ENCODE measurements at places on chromosomes 3 and 15.
A peak's percentile ranks its signal among the peaks of the same experiment; 100 is the strongest.

GRCh38 chr3:17799312-17799711 is 56.9 kb upstream of the TBC1D5 start:
- DNase-seq, result no peak

GRCh38 chr3:67564008-67564407 is 90.4 kb downstream of the SUCLG2 start:
- no peak for DNase-seq

DNA sequence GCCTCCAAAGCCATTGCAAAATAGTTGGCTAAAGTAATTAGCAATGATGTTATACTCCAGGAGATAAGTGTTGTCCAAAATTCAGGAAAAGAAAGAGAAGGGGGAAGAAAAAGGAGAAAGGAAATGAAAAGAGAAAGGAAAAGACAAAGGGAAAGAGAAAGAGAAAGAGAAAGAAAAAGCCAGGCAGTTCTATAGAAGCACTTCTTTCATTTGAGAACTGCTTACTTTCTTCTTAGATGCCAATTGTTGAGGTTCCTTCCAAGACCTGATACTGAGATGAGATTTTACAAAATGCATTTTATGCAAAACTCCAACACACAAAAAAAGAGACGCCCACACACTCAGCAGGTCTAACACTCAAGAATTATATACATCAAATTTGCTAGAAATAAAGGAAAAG is 298.4 kb downstream of the KCNH8 start:
- no peak for DNase-seq

DNA sequence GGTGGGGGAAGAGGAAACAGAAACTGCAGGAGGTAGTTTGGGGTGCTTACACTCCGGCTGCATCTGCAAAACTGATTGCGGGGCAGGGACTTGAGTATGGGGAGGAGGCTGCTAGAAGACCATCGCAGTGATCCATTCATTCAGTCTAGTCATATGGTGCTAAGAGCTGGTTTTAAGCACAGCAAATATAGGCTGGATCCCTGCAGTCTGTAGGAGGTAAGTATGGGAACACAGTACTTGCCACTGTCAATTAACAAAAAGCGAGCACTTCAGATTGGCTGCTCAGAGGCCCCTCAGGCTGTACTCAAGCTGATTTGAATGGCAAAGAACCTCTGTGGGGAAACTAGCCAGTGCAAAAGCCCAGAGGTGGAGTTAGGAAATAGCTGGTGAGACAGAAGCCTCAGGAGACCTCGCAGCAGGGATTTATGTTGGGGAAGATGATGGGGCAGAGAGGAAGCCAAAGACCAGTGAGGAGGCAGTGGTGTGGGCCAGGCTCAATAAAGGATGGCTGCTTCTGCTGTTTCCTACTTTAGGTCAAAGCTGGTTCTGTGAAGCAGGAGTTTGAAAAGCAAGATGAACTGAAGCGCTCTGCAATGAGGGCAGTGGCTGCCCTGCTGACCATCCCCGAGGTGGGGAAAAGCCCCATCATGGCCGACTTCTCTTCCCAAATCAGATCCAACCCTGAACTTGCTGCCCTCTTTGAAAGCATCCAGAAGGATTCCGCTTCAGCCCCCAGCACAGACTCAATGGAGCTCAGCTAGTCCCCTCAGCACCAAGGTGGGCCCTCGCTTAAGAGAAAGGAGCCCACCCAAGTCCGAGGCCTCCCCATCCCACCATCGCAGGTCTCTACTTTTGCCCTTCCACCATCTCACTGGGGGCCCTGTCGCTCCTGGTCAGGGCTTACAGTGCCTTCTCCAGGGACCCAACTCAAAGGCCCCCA is 7.9 kb downstream of the RPL32 start:
- DNase-seq, result no peak

DNA sequence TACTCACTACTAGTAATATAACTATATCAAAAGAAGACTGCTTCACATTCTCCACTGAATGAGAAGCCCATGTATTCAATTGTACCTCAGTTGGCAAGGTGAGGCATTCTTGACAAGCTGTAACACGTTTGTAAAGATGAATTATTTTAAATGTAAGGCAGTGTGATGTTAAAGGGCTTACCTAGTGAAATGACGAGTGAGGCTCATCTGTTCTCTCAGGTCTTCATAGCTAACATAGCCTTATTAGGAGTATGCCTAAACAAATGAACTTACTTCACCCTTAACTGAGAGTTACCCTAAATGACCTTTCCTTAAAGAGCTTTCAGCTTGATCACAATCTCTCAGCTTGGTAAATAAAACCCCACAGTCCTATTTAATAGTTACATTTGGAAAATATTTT is 127.3 kb downstream of the FEZF2 start:
- DNase-seq, result no peak

GRCh38 chr15:47975427-47975826 is 145.4 kb upstream of the SLC24A5 start:
- no peak for DNase-seq

DNA sequence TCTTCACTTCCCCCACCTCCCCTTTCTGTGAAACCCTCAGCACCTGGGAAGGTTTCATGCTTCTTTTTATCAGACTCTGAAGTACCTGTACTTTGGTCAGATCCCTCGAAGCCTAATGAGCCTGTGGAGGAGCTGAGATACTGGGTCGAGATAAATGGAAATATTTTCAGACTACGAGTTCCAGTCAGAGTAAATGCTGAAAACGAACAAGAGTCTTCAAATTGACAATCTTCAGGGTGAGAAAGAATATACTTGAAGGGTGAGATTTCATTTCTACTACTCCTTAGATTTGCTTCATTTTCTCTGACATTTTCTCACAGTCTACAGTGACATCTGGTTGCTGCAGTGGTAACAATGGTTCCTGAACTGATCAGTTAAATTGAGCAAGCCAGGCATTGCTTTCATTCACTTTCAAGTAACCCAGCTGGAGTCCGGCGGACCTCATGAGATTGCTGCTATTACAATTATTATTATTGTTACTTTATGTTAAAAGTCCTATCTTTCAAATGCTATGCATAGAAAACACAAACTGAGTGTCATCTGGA is 337.2 kb downstream of the VGLL3 start:
- DNase-seq, result no peak

DNA sequence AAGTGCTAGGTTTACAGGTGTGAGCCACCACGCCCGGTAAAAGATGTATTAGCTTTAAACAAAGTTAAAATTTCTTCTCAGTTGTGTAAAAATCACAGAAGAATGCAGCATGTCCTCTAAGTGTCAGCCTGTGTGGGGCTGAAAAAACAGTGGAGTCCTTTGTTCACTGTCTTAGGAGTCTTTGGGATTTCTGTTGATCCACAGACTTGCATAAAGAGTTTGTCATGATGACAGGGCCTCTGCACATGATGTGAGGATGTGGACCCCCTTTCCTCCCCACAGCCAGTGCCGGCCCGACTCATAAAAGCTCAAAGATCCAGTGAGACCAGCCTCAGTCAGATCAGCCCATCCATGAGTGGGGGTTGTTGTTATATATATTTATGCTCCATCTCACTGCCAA is 49.0 kb upstream of the GOLGA8J start:
- no peak for DNase-seq

DNA sequence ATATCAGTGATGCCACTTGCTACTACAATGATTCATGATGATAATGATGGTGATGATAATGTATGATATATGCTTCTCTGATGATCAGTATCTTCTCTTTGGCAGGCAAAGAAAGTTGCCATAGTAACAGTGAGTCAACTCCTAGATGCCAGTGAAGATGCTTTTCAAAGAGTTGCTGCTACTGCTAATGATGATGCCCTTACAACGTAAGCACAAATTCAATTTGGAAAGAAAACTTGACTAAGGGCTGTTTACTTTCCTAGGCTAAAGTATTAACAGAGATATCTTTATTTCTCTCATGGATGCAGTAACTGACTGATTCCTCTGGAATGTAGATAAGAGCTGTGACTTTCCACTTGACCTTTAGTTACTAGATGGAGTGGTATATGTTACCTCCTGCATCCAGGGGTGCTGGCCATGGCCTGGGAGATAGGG is 27.8 kb downstream of the ADGRG7 start:
- DNase-seq, result no peak

DNA sequence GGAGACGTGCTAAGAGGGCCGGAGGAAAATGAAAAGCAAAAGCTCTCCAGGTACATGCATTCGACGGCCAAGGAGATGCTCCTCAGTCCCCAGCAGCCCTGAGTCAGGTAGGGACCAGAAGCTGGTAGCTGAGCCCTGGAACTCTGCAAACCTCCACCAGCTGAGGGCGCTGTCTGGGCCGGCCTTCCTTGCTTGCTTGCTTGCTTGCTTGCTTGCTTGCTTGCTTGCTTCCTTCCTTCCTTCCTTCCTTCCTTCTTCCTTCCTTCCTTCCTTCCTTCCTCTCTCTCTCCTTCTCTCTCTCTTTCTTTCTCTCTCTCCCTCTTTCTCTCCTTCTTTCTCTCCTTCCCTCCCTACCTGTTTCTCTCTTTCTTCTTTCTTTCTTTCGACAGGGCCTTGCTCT is 94.6 kb upstream of the RASGRF1 start:
- peak; percentile 23 for DNase-seq

- no peak for DNase-seq
These were observed 44.4 kb downstream of the PAQR5 start for GRCh38 chr15:69343133-69343532.

DNA sequence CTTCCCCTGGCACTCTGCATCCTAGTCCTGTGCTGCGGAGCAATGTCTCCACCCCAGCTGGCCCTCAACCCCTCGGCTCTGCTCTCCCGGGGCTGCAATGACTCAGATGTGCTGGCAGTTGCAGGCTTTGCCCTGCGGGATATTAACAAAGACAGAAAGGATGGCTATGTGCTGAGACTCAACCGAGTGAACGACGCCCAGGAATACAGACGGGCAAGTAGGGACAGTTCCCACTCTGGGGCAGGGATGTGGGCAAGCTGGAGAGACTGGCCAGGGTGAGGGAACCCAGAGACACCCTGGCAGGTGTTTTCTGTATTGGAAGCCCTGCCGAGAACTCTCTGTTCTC is 247 bp downstream of the FETUB start:
- no peak for DNase-seq

DNA sequence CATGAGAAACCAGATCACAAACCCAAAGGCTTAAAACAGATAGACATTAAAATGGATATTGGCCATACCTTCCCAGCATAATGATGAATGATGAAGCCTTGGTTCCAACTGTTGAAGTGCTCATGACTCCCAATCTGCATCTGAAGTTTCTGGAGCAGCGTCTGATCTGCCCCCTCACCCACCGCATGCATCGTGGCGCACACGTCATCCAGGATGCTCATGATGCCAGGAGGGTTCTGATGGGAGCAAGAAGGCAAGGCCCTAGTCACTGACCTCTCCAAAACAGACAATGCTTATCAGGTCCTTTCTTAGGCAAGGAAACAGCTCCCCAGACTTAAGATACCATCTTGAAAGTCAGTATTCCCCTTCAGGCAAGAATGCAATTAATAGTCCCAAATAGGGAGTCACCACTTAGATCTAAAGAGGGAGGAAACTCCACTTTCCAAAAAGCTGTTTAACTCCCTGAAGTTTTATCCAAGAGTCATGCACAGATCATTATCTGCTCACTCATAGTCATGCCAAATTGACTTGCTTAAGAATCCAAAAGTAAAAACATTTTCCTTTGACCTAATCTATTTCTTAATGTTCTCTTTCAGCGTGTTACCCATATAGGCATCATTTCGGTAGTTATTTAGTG is 2.1 kb downstream of the LDHAL6B start:
- DNase-seq, result no peak

GRCh38 chr3:174821477-174821876 is 37.7 kb upstream of the NAALADL2 start:
- no peak for DNase-seq

DNA sequence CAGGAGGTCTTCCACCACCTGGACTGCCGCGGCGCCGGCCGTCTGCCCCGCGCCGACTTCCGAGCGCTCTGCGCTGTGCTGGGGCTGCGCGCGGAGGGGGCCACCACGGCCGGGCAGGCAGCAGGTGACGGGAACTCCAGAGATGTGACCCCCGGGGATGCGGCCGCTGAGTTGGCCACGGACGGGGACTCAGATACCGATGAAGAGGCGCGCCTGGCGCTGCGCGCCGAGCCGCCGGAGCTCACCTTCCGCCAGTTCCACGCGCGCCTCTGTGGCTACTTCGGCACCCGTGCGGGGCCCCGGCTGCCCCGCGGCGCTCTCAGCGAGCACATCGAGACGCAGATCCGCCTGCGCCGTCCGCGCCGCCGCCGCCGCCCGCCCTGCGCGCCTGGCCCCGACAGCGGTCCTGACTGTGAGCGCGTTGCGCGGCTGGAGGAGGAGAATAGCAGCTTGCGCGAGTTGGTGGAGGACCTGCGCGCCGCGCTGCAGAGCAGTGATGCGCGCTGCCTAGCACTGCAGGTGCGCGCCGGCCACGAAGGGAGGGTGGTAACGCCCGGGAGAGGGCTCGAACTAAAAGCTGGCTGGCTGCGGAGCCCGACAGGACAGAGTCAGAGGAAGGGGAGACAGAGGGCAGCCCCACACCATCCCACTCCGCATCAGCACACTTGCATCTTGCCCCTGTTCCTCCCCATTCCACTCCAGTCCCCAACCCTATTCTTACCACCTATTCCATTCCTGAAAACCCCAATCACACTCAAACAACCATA is 885 bp downstream of the EFCC1 start:
- DNase-seq, result no peak

DNA sequence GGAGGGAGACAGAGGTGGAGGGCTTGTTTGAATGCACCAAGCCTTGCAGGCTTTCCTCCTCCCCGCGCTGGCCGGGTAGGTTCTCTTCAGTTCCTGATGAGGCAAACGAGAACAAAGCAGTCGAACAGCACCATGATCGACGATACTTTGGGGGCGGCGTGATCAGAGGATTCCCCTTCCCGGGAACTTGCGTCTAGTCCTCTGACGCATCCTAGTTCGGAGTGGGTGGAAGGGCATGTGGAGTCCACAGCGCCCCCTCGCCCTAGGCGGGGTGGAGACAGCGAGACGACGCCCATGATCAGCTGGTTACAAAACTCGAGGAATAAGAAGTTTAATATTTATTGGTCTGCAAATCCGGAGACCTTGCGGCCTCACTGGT is 452 bp upstream of the SV2B start:
- DNase-seq, result peak; percentile 36

GRCh38 chr3:124360155-124360554 is 368.2 kb upstream of the ROPN1 start:
- no peak for DNase-seq

DNA sequence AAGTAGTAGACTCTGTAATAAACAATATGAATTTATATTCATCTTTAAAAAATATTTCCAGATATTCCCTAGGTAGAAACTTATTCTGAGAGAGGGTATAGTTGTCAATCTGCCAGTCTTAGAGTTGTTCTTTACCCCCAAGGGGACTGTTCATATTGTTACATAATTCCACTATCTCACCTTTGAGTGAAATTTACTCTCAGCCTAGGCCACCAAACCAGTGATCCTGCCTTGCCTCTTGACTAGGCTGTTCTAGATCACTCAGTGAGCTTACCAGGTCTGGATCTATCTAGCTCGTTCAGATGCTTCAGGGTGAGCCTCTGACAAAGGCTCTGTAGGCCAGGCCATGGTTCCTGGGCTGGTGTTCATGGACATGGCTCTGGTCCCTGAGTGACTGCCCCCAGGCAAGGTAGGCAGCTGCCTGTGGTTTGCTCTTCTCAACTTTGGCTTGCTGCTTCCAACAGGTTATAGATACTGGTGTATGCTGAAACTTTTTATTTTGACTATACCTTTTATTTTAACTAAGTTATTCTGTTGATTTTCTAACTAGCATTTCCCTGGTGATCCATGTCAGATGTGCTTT is 27.6 kb downstream of the ZNF592 start:
- DNase-seq, result no peak

Measured in stimulated activated CD4-positive, alpha-beta T cell treated with anti-CD3 and anti-CD28 coated beads, Interleukin-2, amount 100 ng/mL, for 48 hours (primary cell).